ENCODE measurements at places on chromosomes 6 and 20. TPM values are rescaled to one million over a fixed set of nuclear protein-coding genes. Genes with fewer than 3 reads are reported as not detected.
A peak's percentile ranks its signal among the peaks of the same experiment; 100 is the strongest.

- no peaks in the 10 kb centered on the region for H3K27me3 ChIP-seq
- peak; percentile 58 for DNase-seq
- H3K27ac ChIP-seq, result no peak overlapping the region
- H3K4me1 ChIP-seq, result no peaks in the 10 kb centered on the region
These were observed 211.4 kb upstream of the ECI2 start for GRCh38 chr6:4346659-4347333.

DNA sequence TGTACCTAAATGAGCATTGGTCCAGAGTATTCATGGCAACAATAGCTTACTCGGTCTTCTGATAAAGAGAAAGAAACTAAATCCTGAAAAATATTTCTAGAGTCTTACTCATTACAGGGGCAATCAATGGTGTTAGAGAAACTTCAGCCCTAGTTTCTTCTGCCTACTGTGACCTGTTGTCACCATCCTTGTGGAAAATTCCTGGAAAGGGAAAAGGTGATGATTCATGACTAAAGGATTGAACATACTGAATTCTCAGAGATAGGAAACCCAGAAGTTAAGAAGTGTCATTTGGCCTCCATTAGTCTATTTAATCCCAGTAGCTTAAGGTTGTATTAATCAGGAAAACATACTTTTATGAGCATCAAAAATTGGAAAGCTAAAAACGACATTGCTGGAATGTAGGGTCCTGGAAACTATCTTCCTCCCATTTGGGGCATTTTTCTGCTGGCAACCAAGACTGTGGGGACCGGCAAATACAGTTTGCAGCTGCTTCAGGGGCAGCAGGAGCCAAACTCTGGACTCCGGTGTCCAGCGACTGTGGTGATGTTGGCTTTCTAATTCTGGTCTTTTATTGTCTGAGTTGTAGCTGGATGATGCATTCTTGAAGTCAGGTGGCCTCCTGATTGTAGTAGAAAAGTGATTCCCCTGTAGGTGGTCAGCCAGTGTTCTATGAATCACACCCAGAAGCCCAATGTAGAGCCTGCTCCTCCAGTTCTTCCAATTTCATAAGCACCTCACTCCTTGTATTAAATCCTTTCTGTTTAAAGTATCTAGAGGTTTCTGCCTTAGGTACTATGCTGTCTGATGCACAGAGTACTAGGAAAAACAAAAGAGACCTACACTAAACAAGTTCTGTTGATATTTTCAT, 67.6 kb downstream of the LCA5 start:
- no peaks in the 10 kb centered on the region for H3K4me1 ChIP-seq
- H3K27me3 ChIP-seq, result no peaks in the 10 kb centered on the region
- no peak for DNase-seq
- H3K27ac ChIP-seq, result no peak overlapping the region
- H3K4me3 ChIP-seq, result no peak overlapping the region

The ADTRP gene
- 0.20 TPM for total RNA-seq

The PLTP gene
- total RNA-seq, result 92.1 TPM

The TCP11 gene
- not detected for total RNA-seq
